ENCODE measurements at places on chromosomes 2 and 18.

DNA sequence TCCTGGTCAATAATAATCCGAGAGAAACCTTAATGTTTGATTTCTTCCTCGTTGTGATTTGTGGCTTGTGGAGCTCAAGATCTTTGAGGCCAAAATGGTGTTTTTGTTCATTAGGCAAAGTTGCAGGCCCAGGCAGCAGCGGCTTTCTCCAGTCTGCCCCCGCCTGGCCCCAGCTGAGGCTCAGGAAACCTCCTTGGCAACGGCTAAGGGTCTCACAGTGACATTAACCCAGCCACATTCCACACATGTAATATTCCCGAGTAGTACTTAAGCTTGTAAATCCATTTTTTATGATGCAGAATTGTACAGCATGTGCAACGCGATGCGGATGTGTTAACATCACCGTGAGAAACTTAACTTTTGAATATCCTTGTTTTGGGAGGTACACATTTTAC is 200.1 kb downstream of the BCL11A start:
- DNase-seq: peak; percentile 20

- no peak for DNase-seq
These were observed 352.4 kb upstream of the PKDCC start for GRCh38 chr2:41695198-41696113.

DNA sequence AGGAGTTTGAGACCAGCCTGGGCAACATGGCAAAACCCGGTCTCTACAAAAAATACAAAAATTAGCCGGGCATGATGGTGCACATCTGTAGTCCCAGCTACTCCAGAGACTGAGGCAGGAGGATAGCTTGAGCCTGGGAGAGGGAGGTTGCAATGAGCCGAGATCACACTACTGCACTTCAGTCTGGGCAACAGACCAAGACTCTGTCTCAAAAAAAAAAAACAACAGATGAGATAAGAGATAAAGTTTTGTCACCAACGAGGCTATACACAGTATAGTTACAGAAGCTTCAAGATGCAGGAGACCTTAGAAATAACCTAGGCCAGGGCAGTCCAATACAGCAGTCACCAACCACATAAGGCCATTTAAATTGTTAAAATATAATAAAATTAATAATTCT is 9.4 kb downstream of the FAM124B start:
- DNase-seq: no peak

DNA sequence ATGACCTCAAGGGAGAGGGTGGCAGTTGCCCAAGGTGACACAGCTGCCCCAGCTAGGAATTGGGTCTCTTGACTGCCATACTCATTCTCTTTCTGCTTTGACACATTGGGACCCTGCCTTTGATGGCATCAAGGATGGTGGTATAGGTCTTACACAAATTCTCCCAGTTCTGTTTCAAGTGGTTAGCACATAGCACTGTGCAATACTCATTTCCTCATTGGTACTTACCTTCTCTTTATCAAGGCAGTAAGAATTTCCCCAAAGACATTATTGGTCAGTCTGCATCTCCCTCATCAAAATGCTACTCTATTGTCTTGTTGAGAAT is 35.9 kb upstream of the CCDC93 start:
- no peak for DNase-seq

DNA sequence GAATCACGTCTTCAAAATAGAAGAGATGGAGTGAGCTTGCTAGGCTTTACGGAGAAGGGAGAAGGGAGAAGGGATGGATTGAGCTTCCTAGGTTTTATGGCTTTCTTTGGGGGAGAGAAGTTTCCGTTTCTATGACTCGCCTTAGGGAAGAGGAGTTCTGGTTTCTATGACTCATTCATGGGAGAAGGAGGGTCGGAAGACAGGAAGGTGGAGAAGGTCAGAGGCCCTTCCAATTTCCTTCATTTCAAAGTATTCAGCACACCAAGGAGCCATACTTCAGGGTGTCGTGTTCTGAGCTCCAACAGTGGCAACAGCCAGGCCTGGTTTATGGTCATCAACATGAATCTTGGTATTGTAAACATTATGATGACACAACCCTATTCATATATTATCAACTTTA is 284.7 kb upstream of the VWC2L start:
- no peak for DNase-seq

- DNase-seq: no peak
These were observed 101.7 kb upstream of the ZSWIM2 start for GRCh38 chr2:186950694-186951093.

DNA sequence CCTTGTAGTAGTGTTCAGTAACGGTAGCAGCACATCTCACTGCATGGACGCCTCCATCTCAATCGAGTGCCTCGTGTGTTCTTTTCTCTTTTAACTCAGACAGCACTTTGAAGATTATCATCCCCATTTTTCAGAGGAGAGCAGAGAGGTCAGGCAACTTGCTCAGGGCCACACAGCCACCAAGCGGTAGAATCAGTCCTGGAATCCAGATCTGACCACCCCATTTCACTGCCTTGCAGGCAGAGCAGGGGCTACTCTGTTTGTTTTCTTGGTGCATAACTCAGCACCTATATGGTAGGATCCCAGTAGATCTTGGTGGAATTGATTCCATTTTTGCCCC is 129.5 kb downstream of the SMAD7 start:
- no peak for DNase-seq

GRCh38 chr2:168530982-168531622 is 75.0 kb downstream of the CERS6 start:
- DNase-seq: no peak

- no peak for DNase-seq
These were observed 448.6 kb downstream of the BCL11A start for GRCh38 chr2:60104514-60105505.

- no peak for DNase-seq
These were observed 274.1 kb upstream of the CYRIA start for GRCh38 chr2:16939771-16940170.

DNA sequence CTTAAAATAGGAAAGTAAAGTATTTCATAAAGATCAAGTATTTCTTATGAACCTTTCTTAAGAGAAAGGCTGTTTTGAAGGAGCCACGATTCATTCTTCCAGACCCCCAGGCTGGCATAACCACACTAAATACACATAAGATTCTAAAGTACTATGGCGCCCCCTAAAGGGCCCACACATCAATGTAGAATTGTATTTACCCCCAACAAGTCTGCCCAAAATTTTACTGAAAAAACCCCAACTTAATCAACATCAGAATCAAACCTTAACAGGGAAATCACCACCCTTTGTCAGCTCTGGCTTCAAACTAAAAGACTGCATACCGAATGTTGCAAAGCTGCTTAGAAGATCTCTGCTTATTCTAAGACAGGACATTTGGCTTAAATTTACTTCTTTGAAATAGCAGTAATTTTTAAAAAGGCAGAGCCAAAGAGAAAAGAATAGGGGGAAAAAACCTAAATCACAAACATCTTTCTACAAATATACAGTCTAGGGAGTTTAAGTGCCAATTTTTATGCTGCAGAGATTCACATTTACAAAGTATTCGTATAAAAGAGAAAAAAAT is 20.4 kb upstream of the BCL2 start:
- DNase-seq: no peak

DNA sequence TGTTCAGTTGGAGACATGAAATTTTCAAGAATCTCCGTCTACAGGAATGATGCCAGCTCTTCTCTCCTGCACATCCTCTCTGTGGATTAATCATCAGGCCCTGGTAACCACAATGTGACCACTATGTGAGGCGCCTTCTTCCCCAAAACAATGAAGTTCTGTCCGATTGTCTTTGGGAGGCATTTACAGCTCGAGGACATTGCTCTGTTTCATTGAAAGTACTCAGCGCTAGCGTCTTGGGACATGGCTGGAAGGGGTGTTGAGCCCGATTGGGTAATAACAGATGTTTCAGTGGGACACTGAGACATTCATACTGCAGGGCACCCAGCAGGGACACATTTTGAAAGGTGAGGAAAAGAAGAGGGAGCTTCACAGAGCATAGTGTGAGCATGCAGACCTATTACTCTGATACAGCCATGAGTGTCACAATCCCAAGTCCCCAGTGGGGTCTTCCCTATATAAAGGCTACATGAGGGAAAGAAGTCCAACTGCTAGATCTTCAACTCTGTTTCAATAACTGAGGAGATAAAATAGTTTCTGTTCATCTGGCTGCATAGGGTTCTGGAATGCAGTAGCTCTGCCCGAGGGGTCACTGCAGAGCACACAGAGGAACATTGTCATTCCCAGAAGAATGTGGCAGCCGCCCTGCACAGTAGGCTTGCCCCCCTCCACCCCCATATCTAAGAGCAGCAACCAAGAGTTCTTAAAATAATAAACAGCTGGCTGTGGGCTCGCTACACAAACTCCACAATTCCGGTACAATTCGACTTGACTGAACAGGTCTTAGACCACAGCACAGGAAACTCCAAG is 237.3 kb downstream of the OSR1 start:
- no peak for DNase-seq

DNA sequence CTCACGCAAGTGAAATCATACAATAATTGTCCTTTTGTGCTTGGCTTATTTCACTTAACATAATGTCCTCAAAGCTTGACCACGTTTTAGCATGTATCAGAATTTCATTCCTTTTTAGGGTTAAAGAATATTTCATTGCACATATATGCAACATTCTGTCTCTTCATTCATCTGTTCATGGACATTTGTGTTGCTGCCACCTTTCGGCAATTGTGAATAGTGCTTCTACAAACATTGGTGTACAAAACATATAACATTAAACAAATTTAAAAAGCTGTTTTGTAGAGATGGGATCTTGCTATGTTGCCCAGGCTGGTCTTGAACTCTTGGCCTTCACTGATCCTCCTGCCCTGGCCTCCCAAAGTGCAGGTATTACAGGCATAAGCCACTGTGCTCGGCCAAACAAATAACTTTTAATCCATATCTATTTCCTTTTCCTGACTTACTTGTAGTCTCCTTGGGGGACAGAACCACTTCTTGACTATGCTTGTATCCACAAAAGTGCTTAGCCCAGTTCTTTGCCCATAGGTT is 209.3 kb downstream of the SLC4A3 start:
- DNase-seq: no peak

DNA sequence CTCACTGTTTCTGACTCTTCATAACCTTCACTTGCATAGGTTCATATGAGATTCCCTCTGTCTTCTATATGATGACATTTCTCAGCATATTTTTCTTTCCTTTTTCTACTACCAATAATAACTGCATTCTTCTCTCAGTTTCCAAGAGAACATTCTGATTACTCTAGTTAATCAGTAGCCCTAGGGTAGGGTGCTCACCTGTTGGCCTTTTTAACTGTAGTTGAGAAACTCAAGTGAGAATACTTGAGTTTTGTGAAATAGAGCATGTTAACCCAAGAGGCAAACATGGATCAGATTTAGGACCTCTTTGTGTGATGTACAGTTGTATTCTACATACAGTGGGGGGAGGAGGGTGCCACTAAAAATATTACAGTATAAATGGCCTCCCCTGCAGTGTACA is 308.0 kb downstream of the CMPK2 start:
- no peak for DNase-seq

- no peak for DNase-seq
These were observed 992.8 kb upstream of the FANCL start for GRCh38 chr2:59233920-59234319.

GRCh38 chr2:188582211-188582610 is 290.5 kb downstream of the GULP1 start:
- no peak for DNase-seq
